ENCODE measurements at places on chromosomes 5 and 9.

DNA sequence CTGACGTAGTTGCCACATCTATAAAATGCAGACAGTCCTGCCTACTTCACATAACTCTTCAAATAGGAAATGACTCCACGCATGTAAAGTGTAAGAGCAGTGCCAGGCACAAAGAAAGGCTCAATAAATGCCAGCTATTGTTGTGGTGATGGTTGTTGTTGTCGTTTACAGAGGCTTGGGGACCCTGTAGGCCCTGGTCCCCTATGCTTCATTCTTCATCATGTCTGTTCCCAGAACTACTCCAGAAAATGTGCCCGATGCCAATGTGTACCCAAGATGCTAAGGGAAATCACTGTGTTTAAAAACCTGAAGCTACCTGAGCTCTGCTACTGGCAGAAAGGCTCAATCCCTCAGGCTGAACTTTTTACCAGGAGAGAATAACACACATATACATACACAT is 9.1 kb downstream of the SLIT3 start:
- no peak for DNase-seq

DNA sequence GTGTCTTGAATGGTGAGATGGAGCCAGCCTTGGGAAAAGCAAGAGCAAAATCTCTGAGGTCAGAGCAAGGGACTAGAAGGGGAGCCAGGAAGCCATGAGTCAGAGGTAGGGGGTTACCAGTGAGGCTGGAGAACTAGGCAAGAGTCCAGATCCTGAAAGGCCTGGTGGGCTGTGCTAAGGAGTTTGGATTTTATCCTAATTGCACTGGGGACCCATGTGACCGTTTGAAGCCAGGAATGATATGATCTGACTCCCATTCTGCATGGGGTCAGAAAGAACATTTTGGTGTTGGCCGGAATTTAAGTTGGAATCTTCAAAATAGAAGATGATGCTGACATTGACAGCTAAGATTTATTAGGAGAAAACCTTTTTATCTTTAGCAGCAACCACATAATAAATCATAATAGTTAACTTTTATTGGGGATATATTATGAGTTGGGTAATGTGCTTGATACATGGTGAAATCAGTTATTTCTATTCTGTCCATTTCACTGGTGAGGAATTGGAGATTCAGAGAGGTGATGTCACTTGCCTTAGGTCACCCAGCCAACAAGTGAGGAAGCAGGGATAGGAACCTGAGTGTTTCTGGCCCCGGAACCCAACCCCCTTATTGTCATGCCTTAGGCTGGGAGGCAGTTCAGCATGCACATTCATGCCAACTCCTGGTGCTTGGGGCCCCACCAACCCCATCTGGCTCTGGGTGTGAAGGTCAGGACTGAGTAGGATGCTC is 61.5 kb upstream of the RARS1 start:
- DNase-seq: no peak

DNA sequence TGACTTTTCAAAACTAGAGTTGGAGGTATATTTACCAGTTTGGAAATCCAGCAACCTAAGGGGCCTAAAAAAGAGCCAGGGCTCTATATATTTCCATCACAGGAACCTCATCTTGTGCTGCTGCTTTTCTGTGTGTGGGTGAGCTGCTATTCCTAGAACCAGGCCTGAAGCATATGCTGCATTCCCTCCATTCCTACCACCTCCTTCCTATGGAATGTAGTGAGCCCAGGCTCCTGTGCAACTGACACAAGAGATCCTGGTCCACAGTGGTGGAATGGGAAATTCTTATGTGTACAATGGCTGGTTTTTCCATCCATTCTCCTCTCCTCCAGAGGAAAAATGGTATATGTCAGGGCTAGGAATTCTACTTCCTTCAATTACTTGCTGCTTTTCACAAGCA is 39.1 kb downstream of the SPEF2 start:
- DNase-seq: no peak

GRCh38 chr9:35079041-35079425 is 709 bp downstream of the FANCG start:
- DNase-seq: no peak

GRCh38 chr9:88673886-88674285 is 138.9 kb downstream of the NXNL2 start:
- no peak for DNase-seq

- DNase-seq: peak; percentile 96
These were observed 297.7 kb downstream of the CSNK1G3 start for GRCh38 chr5:123809594-123810221.

DNA sequence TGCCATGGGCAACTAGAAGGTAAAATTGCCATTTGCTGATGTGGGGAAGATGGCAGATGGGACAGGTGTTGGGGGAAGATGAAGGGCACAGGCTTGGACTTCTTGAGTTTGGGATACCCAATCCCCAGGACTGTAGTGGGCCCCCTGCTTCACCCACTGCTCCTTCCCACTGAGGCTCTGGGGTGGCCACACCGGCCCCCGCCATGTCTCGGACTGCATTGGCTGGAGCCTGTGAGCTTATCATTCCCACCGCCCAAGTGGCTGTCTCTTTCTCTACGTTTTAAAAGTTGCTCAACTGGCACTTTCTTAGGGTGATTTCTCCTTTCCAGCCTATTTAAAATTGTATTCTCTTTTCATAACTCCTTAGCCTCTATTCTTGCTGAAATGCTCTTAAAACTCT is 730.0 kb upstream of the ADAMTS16 start:
- no peak for DNase-seq

GRCh38 chr9:98150164-98150563 is 31.1 kb upstream of the TRIM14 start:
- DNase-seq: no peak

DNA sequence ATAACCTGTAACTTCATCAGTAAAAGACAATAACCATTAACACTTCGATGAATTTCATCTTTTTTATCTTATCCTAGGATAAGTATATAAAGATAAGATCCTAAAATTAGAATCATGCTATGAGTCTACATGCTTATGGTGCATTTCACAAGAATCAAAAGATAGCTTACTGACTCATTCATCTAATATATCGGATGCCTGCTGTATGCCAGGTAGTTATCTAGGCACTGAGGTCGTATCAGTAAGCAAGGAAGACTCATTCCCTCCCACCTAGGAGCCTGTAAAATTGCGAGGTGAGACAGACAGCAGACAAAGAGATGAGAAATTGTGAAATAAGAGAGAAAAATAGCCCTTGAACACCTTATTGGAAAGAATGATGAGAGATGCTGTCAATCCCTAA is 240.6 kb upstream of the ADAMTSL1 start:
- no peak for DNase-seq

- DNase-seq: no peak
These were observed 13.6 kb downstream of the PRXL2C start for GRCh38 chr9:96641514-96641913.

DNA sequence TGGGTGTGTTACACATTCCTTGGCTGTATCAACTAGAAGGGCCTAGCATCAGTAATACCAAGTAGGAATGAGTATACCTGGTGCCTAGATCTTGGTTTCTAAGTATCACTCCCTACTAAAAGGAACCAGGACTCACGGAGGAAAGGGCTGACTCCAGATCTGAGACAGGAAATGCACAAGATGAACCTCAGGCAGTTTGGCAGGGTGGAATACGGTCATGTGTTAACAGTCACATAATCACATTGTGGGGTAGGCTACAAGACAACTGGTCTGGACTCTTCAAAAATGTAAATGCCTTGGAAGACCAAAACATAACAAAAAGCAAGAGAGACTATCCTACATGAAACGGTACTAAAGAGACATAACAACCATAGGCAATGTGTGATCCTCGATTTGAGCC is 158.8 kb downstream of the CRB2 start:
- DNase-seq: no peak

DNA sequence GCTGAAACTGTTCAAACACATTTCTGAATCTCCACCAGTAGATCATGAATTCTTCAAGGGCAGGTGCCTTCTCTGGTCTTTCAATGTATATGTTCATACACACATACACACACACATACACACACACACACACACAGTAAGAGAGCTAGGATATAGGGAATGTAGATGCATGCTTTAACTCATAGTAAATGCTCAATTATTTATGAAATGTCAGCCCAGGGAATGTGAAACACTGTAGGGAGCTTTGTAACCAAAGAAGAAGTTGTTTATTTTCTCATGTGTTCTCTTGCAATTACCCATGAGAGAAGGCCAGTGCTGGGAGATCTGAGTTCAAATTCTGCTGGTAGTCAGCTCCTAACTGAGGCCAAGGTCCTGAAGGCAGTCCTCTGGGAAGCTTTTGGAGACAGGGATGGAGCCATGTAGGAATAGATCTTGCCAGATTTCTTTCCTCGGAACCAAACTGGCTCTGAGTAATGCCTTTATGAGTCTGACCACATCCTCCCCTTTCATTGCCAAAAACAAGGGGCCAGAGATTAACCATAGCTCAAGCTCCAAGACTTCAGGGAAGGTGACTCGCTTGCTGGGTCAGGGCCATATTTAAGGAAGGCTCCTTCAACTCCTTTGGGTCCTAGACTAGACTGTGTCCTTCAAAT is 487.0 kb upstream of the TNC start:
- no peak for DNase-seq

DNA sequence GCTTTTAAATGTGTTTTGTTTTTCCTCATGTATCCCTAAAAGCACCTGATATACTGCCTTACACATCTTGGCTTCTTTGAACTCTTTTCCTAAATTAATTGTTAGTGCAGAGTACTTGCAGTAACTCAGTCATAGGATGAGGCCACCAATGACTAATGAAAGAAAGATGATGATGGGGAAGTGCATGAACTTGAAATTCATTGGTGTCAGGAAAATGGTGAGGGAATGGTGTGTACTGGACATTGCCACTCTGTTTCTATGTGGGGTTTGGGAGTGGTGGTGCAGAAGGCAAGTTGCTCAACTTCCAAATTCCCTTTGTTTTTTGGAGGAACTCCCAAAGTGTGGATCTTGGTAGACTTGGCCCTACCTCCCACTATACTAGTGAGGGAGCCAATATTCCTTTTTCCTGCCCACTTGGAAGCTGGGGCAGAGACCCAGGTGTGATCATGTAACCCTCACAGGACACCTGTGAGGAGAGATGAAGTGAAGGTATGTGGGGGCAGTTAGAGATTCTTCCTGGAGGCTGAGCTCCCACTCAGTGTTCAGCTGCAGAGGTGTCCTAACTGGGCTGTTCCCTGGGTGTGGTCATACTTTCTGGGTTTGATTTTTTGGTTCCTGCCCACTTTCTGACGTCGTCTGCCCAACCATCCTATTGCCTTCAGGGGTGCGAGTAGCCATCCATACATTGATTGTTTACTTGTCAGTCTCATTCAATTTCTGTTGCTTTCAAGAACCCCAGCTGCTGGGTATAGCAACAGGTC is 298.5 kb downstream of the MAST4 start:
- no peak for DNase-seq

GRCh38 chr5:72608297-72608696 is 101.1 kb upstream of the ZNF366 start:
- no peak for DNase-seq

- no peak for DNase-seq
These were observed 75.2 kb upstream of the NFIB start for GRCh38 chr9:14389146-14389545.

GRCh38 chr5:17436350-17436749 is 61.7 kb upstream of the TAF11L2 start:
- no peak for DNase-seq

DNA sequence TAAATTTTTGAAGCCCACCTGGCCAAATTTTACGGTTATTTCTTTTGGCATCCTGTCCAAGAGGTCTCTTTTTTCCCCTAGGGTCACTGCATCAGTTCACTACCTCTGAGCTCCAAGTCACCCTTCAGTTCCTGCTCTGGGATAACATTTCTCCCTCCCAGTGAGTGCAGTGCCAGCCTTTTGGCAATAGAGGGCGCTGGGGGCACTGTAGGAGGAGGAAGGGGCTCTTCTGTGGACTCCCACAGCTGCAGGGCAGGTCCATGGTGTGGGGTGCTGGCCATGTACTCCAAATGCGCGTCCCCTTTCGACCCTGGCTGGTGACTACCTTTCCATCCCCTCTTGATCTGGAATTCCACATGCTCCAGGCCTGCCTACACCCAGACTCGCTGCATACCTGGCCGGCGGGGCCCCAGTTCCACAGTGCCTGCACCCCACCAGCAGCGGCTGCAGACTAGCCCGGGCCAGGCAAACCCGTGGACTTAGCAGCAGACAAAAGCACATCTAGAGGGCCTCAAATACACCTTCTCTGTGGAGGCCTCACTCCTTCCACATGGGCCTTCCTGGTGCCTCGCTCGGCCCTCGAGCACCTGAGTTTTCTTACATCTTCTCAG is 20.3 kb upstream of the NINJ1 start:
- no peak for DNase-seq

- DNase-seq: peak; percentile 26
These were observed 1.3 kb downstream of the GABBR2 start for GRCh38 chr9:98707166-98708102.

DNA sequence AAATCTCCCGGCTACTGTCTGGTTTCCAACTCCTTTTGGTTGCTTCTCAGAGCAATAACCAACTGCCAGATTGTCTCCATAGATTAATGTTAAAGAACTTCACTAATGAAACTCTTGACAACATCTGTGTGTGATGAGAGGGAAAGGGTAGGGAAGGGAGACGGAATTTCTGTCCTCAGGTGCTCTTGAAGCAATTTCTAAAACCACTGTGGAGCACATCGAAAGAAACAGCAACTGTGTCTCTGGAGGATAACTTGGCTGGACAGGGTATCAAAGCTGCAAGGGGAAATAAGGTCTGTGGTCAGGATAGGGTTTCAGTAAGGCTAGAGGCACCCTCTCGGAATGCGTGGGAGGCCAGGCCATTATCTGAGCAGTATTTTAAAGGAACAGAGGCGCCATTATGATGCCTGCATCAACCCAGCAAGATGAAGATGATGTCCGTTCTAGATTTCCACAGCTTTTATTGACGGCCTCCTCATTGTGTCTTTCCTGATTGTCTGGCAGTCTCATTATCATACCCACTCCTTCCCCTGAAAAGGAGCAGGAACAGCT is 76.6 kb downstream of the RORB start:
- no peak for DNase-seq

- no peak for DNase-seq
These were observed 95.0 kb downstream of the ZCCHC7 start for GRCh38 chr9:37215381-37215780.

GRCh38 chr9:72818385-72818784 is 134.5 kb downstream of the ALDH1A1 start:
- no peak for DNase-seq

GRCh38 chr9:135587658-135588057 is 26.1 kb downstream of the PAEP start:
- DNase-seq: no peak

DNA sequence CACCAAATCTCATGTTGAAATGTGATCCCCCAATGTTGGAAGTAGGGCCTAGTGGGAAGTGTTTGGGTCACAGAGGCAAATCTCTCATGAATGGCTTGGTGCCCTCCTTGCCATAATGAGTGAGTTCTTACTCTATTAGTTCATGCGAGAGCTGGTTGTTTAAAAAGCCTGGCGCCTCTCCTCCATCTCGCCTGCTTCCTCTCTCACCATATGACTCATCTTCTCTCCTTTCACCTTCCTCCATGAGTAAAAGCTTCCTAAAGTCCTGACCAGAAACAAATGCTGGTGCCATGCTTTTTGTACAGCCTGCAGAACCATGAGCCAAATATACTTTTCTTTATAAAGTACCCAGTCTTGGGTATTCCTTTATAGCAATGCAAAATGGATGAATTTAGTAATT is 20.9 kb upstream of the ARHGAP26 start:
- DNase-seq: no peak
